ENCODE measurements at places on chromosomes 4 and X. TPM values are rescaled to one million over a fixed set of nuclear protein-coding genes. Genes with fewer than 3 reads are reported as not detected.

GLRA2 gene
- not detected for polyA plus RNA-seq

CSAG1 gene
- not detected for polyA plus RNA-seq

SLC9A7 gene
- polyA plus RNA-seq: 2.4 TPM

SNCA gene
- polyA plus RNA-seq: 17.1 TPM

ZNF732 gene
- not detected for polyA plus RNA-seq

ANOS1 gene
- 0.69 TPM for polyA plus RNA-seq

CXCL3 gene
- polyA plus RNA-seq: 0.97 TPM

MAML3 gene
- 1.4 TPM for polyA plus RNA-seq

PTCHD1 gene
- polyA plus RNA-seq: not detected

DMD gene
- 4.2 TPM for polyA plus RNA-seq

Data from kidney (tissue), 22 donors.